ENCODE measurements at places on chromosomes 1 and 21. TPM values are rescaled to one million over a fixed set of nuclear protein-coding genes. Genes with fewer than 3 reads are reported as not detected.

DNA sequence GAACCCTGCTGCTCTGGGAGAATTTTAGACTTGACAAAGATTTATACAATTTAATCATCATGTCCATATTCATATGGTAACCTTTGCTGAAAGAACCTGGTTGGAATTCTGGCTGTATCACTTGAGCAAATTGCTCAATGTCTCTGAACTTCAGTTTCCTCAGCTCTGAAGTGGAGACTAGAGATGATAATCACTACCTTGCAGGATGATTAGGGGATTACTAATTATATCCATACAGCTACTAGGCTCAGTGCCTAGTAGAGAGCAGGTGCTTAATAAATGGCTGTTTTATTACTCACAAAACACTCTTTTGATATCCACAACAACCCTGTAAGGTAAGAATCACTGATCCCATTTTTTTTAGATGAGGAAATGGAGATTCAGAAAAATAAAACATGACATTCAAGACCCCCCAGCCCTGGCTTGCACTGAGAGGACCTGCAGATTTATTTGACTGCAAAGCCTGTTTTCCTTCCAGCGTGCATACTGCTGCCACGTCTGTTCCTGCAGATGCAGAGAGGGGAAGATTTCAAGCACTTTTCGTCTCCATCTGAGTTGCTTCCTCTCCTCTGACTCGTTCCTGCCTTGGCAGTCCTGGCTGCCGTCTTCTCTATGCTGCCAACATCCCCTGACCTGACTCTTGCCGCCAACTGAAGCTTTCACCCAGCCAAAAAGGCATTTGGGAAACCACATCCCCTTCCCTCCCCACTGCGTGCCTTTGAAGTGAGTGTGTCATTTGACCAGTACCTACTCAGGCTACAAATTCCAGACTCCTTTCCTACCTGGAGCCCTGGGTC lies 203.0 kb downstream of the PLPP3 start:
- DNase-seq, result peak; percentile 50

DNA sequence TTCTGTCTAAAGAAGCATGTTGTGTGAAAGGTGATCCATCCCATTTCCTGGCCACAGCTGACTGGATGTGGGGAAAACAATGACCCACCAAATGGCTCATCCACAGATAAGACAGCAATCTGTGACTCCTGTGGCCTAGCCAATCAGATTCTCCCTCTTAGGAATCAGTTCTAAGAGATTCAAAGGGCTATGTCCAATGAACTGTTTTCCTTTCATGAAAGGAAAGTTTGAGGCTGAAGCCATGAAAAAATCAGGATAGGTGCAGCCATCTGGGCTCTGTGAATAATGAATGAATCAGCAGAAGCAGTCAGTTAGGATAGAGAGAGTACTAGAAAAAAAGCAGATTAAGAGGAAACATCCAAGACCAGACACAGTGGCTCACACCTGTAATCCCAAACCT lies 164.7 kb downstream of the NRIP1 start:
- DNase-seq, result no peak

- no peak for DNase-seq
These were observed 30.4 kb downstream of the IFNGR2 start for GRCh38 chr21:33433425-33434114.

The CATSPERE gene
- total RNA-seq, result 0.59 TPM

The WNT4 gene
- total RNA-seq, result 0.18 TPM

DNA sequence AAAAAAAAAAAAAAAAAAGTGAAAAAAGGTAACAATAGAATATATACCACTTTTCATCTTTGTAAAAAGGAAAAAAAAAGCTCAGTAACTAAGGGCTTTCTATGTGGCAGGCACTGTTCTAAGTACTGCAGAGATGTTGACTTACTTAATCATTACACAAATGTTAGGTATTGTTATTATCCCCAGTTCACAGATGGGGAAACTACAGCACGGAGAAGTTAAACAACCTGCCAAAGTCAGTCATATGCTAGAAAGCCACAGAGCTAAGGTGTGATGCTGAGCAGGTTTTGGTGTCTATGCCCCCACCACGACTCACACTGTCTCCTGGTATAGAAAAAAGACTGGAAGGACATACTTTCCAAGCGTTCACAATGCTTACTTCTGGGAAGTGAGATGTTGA lies 6.6 kb upstream of the PNRC2 start:
- DNase-seq, result no peak

DNA sequence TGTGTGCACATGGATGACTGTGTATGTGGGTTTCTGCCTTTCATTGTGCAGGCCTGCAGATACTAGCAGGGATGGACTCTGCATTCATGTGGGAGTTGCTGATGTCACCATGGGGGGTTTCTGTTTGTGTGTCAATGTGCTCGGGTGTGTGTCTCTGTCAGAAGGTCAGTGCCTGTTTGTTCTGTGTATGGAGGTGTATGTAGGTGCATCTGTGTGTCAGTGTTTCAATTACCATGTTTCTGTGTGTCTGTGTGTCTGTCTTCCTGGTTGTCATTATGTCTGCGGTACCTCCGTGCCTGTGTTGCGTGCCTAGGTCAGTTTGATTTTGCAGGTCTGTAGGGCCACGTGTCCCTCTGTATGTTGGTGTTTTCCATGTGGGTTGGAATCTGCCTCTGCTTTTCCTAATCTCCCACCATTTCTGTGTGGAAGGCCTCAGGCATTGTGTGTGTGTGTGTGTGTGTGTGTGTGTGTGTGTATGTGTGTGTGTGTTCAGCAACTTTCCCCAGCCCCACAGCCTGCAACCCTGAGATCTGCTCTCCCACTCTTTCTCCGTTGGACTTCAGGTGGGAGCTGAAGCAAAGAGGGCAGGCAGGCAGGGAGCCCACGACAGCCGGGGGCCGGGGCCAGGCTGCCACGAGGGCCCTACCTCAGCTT lies 36.7 kb upstream of the WASF2 start:
- DNase-seq, result no peak

DNA sequence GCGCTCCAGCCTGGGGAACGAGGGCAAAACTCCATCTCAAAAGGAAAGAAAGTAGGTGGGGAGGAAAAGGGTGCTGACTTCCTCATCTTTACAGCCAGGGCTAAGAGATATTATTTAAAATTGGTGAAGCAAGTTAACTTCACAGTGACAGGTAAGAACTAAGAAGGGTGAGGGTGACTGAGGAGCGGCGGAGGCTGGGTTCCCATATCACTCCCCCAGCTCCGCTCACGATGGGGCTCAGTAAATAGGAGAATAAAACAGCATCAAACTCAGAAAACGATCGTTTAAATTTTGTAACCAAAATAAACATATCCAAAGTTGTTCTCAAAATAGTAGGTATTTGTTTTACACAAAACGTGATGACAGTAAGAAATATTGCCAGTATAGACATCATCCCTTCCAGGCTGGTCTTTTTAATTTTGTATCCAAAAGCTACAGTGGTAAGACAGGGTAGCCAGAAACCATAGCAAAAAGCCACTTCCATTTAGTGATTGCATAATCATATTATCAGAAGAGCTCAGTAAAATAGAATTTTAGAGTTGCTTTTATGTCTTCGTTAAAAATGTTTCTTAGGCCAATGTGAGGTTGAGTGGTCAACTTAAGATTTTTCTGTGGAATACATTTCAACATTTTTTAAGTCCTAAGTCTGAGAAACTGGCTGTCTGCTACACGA lies 26.2 kb upstream of the ADARB1 start:
- DNase-seq, result no peak

- no peak for DNase-seq
These were observed 10.8 kb downstream of the FMO5 start for GRCh38 chr1:147214325-147214724.

DNA sequence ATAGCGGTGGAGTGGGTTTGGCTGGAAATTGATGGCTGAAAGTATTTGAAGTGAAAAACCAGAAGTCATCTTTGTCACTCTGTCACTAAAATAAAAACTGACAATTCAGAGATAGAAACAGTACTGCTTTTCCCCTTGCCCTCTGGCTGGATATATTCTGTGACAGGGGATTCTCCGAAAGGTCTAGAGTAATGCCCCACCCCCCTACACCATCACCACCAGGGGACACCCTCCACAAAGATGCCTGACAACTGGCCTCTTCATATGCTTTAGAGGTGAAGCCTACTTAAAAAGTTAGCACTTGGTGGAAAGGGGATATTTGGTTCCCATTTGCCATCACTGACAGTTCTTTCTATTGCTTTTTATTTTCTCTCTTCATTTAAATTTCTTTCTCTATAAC lies 73.5 kb downstream of the SGIP1 start:
- no peak for DNase-seq

GRCh38 chr1:224266105-224266914 lies 63.7 kb downstream of the NVL start:
- DNase-seq, result no peak

DNA sequence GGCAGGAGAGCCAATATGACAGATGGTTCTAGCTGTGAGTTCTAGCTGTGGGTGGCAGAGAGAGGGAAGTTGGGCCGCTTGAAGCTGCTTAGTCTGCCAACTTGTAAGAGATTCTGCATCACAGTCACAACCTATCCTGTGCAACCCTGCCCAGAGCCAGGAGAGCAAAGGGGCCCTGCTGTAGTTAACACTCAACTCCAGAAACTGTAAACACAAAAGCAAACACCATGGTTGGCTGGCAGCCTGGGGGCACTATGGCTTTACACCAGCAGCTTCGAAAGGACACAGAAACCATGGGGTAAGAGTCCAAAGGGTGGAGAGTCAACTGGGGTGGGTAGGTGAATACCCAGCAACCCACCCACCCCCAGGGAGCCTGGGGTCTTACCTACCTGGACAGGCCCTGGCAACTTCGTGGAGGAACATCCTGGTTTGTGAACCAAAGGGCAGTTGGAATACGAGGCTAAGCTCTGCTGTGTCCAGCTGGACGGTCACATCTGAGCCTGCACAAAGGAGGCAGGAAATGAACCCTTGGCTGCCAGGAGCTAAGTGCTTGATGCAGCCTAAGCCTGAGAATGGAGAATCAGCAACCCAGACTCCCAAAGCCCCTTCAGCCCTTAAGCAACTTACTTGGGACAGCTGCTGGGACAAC lies 6.4 kb downstream of the INPP5B start:
- DNase-seq, result no peak

- no peak for DNase-seq
These were observed 10.6 kb upstream of the OLIG2 start for GRCh38 chr21:33015096-33015495.

GRCh38 chr1:46193285-46193684 lies 4.9 kb downstream of the POMGNT1 start:
- DNase-seq, result no peak

DNA sequence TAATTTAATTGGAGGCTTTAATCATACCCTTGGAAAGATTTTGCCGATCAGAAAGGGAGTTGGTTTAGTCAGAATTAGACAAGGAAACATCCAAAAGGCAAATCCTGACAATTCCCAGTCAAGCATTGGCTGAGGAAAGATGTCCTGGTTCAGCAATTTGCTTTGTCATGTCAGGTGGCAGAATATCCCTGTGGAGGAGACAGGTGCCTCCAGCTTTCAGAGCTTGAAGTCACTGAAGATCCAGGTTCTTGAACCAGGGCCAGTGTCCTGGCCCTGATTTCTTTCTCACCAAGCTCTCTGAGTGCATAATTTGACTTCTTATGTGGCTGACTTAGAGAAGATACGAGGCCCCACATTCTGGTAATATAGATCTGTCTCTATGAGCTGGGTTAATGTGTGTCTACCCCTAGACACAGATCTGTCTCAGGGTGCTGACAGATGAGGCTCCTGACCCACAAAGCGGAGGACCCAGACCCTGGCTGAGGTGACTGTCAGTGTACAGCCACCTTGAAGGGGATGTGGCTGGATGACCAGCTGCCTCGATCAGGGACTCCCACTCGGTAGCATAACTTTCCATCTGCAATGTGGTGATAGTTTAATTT lies 118.9 kb downstream of the HHAT start:
- DNase-seq, result no peak

DNA sequence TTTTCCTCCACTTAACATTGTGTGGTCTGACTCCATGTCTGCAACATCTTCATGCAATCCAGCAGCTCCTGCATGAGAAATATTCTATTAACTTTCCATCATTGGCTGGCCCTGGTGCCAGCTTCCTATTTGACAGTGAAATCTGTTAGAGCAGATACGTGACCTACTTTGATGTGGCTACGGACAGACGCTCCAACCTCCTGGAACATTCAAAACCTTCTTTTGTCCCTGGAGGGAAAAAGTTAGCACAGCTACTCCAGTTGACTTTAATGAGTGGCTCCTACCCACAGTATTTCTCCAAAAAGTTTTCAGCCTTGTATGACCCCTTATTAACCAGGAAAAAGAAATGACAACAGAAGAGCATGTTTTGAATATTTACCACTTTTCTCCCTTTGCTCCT lies 22.0 kb downstream of the PRAMEF20 start:
- DNase-seq, result no peak

DNA sequence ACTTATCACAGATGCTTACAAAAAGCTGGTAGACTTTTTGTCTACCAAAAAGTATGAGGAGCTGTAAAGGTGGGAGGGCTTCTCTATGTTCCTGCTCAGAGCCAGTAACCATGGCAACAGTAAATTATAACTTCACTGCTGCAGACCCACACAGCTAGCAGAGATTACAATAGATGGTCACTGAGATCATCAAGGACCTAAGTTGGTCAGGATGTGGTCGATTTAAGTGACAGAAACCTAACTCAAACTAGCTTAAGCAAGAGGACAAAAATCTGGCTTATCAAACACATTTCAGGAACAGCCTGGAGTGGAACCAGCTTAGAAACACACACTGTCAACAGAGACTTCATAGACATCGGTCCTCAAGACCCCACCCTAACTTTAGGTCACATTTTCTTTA lies 113.4 kb upstream of the ATP1A1 start:
- no peak for DNase-seq

The SERPINC1 gene
- total RNA-seq, result 0.35 TPM

The RXRG gene
- total RNA-seq, result 5.3 TPM

DNA sequence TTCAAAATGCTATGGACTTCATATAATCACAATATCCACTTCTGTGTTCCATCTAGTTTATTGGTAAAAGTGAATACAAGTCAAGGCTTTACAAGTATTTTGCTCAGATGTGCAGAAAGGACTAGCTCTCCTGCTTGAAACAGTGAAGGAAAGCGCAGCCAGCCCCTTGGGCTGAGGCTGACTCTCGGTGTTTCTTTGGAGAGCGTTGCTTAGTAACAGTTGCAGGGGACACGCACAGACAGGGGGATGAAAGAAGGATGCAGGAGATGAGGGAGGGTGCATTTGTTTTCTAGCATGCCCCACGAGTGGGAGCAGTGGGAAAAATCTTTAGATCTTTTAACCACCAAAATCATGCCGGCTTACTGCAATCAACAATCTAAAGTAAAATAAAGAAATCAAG lies 9.1 kb downstream of the PYCR2 start:
- no peak for DNase-seq
